Anterior cingulate cortex (tissue), 58 donors: ENCODE measurements at places on chromosomes 12 and 14.

DNA sequence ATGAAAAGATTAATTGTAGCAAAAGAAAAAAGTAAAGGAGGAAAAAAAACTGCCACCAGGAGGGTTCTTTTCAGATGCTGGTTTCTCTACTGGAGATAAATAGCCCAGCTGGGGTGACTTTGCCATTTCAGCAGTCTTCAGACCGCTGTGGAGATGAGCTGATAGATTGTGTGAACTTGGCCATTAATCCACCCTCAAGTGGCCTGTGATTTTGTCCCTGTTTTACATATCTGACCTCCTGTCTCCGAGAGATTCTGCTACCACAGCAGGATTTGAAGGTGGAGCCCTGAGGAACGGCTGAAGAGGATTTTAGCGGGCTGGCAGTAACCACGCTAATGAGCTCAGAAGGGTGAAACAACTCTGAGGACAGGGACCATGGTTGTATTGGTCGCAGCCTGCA lies 72.7 kb downstream of the WSCD2 start:
- no peak for DNase-seq

GRCh38 chr12:119624966-119625365 lies 31.4 kb downstream of the TMEM233 start:
- DNase-seq, result no peak

GRCh38 chr12:5515458-5515857 lies 83.5 kb downstream of the NTF3 start:
- DNase-seq, result no peak

- DNase-seq, result no peak
Observed at GRCh38 chr14:106185837-106186233, 659.5 kb downstream of the TMEM121 start.

DNA sequence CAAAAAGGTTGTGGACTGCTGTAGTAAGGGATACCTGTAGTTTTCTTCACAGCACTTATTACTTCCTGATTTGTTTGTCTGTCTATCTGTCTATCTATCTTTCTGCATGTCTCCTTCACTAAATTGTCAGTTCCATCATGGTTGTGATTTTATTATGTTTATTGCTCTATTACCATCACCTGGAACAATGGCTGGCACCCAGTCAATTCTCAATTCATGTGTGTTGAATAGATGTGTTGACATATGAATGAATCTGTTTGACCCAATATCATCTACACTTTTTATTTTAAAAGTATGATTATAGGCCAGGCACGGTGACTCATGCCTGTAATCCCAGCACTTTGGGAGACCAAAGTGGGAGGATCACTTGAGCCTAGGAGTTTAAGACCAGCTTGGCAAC lies 224.4 kb downstream of the NUBPL start:
- no peak for DNase-seq

DNA sequence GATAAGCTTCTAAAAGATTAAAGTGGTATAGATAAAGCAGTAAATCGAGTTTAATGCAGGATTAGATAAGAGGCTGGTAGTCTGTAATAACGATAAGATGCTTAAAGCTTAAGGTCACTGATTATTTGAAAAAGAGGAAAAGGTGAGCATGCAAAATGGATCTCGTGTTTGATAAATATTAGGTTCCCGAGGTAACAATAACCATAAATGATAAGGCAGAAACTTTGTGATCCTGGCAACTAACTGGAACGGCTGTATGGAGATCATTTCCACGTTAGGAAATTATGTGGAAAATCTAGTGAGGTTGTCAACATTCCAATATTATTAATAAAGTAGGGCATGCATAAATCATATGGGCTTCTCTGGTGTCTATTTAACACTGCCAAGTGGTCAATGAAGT lies 255.5 kb downstream of the EFCAB11 start:
- DNase-seq, result no peak

GRCh38 chr14:104342435-104343293 lies 204.3 kb downstream of the KIF26A start:
- no peak for DNase-seq

- DNase-seq, result no peak
Observed at GRCh38 chr12:27436029-27436428, 10.5 kb upstream of the SMCO2 start.

DNA sequence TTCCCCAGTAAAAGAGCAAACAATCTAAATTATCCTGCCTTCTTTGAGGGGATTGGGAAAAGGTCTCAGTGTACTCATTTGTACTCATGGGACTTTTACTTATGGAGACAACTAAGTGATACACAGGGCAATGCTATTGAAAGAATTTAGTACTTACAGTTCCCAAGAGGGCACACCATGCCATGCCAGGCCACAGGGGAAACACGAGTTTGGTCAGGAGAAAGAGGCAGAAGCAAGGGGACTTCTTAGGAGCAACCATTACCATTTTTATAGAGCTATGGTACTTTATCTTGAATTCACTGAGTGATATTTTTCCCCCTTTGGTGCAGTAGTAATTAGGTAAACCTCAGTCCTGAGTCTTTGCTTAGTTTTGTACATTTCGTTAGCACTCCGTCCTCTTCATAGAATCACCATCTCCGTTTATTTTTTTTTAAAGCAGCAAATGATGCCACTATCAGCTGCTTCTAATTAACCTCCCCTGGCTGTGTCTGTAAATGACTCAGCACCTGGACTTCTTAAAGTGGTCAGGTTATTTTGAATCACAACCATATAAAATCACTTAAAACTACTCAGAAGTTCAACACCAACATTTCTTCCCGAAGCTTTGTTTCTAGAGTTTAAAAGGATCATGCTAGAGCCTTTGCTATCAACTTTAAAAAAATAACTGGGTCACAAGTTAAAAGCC lies 5.9 kb upstream of the WASHC3 start:
- no peak for DNase-seq

- no peak for DNase-seq
Observed at GRCh38 chr12:106739318-106739717, 35.2 kb upstream of the RIC8B start.

DNA sequence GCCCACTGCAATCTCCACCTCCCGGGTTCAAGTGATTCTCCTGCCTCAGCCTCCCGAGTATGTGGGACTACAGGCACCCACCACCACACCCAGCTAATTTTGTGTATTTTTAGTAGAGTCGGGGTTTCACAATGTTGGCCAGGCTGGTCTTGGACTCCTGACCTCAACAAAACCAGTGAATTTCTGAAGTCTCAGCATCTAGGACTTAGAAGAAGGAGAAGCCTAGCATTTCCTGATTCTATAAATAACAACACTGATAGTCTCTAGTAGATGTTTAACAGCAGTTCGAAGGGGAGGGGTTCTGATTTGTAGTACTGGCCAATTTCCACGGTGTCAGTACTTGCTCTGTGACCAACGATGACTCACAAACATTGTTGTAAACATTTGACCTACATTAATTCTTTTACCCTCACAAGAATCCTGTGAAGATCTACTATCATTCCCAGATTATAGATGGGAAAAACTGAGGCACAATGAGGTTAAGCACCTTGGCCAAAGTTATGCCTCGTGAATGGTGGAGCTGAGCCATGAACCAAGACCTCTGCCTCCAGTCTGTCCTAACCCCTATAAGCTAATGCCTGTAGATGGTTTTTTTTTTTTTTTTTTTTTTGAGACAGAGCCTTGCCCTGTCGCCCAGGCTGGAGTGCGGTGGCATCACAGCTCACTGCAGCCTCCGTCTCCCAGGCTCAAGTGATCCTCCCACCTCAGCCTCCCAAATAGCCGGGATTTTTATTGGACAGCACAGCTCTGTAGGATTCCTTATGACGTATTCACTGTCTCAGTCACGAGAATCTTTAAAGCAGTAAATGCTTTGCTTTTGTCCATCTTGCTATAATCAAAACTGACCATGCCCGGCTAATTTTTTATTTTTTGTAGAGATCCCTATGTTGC lies 5.2 kb downstream of the P2RX4 start:
- no peak for DNase-seq

DNA sequence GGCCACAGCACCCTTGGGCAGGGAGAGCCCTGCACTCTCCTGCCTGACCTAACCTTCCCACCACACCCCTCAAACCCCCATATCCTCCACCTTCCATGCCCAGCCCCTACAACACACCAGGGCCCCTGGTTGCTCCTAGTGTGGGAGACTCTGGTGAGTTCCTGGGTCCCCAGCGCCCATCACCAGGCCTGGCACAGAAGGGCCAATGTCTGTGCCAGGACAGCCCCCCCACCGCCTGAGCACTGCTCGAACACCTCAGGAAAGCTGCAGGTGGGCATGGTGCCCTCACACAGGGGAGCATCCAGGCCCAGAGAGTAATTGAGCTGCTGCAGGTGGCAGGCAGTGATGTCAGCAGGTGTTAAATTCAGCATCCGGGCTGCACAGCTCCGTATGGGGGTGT lies 15.2 kb downstream of the ADCY6 start:
- DNase-seq, result no peak

DNA sequence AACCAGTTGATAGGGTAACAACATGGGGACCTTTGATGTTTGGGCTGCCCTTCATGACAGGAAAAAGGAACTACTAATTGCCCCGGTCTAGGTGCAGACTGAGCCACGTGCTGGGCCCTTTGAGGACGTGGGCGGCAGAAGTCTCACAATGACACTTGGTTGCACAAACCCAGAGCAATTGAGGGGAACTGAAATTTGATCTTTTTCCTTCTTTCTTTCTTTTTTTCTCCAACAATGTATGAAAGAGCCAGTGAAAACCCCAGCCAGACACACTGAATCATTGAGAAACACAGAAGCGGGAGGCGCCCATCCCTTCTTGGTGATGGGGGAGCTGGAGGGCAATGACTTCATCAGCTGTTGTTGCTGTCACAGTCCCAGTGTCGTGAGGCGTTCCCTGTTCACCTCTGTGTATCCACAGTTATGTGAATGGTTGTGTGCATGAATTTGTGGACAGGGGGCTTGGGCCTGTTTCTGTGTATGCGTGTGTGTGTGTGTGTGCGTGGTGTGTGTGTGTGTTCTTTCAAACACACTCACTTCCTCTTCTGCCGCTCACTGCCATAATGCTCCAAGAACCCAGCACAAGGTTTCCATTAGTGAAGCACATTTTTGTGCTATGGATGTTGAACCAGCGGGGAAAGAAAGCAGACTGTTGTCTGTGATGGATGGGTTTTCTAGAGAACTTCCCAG lies 137.5 kb upstream of the CCND2 start:
- DNase-seq, result no peak

- peak; percentile 10 for DNase-seq
Observed at GRCh38 chr14:93619176-93619793, 169.0 kb downstream of the PRIMA1 start.

GRCh38 chr12:90947869-90948268 lies 7.1 kb downstream of the CCER1 start:
- DNase-seq, result no peak

DNA sequence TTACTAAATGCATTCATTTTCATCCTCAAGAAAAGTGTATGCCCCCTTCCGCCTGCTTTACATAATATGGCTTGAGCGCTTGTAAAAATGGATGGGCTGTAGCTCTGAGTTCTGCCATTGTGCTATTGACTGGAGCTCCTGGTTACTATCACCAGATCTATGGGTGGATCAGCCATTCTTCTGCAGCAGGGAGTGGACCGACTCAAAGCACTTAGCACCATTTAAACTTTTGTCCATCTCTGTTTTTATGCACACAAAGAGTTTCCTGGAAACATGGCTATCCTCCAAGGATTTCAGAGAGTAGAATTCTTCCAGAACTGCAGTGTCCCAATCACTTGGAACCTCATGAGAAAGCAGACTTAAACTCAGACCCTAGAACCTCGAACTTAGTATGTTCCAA lies 4.5 kb upstream of the NUMB start:
- no peak for DNase-seq

DNA sequence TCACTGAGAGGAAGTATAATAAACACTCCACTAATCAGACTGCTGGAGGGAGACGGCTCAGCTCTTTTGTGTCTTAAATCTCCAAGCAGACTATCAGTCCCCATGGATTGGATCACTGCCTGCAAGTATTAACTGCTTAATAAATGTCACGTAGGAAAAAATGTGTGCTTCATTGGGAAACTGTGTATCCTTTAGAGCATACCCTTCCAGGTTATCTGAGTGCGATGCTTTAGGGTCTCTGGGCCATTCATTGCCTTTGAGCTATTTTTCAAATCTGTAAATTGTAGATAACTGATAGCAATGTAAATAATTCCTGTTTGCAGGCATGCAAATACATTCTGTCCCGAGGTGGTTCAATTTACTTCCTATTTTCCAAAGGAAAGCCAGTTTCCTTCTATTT lies 45.0 kb upstream of the VASH1 start:
- DNase-seq, result no peak

GRCh38 chr12:132986885-132987225 lies 688 bp downstream of the ZNF26 start:
- no peak for DNase-seq

GRCh38 chr12:41979574-41979973 lies 165.1 kb downstream of the GXYLT1 start:
- DNase-seq, result no peak

DNA sequence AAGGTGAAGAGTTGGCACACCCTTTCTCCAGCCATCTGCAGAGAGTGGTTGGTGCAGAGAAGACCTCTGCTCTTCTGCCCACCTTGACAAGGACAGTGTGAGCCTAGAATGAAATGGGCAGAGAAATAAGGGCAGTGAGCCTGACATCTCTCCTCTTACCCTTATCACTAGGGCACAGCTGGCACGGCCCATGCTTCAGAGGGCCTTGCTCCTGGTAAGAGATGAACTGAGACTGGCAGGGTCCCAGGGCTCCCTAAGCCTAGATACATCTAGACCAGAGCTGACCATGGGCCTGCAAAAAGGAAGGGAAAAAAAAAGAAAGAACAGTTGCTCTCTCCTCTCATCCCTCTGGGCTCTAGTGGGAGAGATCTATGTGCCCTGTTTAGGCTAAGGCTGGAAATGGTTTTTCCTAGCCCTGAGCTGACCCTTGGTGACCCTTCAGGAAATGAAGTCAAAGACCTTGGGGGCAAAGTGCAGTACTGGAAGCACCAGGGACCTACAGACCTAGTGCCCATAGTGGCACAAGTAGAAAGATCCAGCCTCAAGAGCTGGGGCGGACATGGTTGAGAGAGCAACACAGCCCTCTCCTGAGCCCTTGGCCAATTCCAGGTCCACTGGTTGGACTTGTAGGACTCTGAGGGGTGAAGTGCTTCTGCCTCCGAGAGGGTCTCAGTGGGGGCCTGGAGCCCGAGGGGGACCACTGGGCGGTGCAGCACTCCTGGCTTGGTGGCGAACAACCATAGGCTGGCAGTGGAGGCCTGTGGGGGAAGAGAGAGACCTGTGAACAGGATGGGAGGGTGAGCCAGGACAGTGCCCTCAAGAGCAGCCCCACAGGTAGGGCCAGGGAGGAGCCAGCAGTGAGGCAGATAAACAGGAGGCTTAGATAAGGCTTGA lies 22.0 kb downstream of the PRPF40B start:
- DNase-seq, result no peak

DNA sequence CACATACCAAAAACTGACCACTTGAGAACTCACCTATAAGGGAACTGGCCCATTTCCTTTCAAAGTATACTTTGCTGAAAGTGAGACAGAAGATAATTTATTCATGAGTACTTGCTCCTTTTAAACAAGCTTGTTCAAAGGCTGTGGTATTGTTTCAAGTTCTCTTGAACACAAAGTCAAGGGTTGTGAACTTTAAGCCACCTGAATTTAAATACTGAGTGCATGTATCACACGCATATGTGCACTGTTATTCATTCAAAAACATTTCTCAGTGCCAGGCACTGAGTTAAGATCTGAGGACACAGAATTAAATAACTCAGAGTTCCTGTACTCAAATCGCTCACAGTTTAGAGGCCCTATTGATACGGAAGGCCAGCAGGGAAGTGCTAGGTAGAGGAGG lies 19.1 kb upstream of the LDHB start:
- DNase-seq, result no peak

GRCh38 chr12:58163021-58163420 lies 221.7 kb downstream of the ATP23 start:
- no peak for DNase-seq
